ENCODE measurements at places on chromosomes 13 and 19.
A peak's percentile ranks its signal among the peaks of the same experiment; 100 is the strongest.

GRCh38 chr13:29483211-29483610 lies 112.3 kb downstream of the SLC7A1 start:
- DNase-seq, result no peak

DNA sequence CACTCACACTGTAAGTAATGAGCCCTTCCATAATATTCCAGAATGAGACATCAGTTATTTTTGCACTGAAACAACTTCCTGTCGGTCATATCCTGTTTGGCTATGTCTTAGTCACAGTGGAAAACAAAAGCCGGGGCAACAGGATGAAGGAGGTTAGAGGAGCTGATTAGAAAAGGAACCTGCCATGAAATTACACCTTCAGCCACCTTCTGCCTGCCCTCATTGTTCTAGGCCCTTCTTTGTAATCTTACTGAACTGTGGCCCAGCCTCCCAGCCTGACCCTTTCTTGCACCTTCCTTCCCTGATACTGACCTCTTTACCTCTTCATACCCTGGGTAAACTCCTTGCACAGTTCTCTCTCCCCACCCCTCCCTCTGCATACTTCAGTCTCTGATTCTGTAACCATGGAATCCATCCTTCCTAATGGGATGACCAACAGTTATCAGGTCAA lies 67.3 kb downstream of the DOCK9 start:
- peak; percentile 26 for DNase-seq

GRCh38 chr19:18633321-18633720 lies 3.5 kb upstream of the KLHL26 start:
- no peak for DNase-seq

DNA sequence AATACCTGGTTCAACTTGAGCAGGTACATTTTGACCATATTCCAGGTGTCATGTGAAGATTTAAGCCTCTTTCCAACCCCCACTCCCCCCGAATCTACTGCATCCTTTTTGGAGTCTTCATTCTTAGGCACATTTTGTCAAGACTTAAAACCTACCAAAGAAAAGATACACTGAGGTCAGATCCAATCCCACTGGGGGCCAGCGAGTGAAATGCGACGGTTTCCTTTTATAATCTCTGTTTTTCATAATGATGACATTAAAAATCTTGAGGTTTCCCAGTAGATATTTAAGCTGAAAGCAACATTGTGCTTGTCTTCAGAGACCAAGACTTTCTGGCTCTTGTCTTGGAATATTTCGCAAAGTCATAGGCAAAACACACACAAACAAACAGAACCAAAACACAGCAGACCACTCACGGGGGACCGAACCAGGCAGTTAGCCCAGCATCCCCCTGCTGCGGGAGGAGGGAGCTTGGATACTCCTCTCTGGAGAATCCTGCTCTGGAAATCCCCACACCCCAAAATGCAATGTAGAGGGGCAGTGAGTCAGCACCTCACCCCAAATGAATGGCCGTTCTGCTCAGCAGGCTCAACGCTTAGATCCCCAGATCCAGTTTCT lies 506 bp upstream of the GAS6 start:
- no peak for DNase-seq

- no peak for DNase-seq
These were observed 18.4 kb downstream of the TEX29 start for GRCh38 chr13:111338841-111339240.

DNA sequence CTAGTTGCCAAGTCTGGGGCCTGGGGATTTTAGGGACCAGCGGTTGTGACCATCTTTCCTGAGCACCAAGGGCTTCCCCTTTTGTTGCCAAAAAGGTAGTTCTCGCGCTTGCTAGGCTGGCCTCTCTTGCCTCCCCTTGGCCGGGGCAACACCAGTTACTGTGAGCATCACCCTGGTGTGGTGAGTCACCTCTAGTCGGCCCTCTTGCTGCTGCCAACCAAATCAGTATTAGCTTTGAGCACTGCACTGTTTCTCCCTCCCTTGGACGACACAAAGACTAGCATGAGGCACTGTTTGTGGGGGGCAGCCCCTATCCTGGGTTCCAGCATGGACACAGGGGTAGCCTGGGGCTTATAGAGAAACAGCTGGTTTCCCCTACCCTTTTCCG lies 6.9 kb downstream of the SYDE1 start:
- no peak for DNase-seq

GRCh38 chr19:13817018-13817614 lies 21.9 kb downstream of the ZSWIM4 start:
- no peak for DNase-seq

DNA sequence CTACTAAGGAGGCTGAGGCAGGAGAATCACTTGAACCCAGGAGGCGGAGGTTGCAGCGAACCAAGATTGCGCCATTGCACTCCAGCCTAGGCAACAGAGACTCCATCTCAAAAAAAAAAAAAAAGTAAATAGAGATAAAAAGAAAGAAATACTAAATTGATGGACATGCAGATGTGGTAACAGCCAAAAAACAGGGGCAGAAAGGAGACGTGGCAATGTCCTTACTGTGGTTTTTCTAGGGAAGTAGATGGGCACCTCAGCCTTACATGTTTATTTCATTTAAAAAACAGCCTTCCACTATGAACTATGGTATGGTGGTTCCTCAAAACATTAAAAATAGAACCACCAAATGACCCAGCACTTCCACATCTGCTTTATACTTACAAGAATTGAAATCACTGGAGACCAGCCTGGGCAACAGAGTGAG lies 6.5 kb upstream of the EIF3G start:
- DNase-seq, result no peak

DNA sequence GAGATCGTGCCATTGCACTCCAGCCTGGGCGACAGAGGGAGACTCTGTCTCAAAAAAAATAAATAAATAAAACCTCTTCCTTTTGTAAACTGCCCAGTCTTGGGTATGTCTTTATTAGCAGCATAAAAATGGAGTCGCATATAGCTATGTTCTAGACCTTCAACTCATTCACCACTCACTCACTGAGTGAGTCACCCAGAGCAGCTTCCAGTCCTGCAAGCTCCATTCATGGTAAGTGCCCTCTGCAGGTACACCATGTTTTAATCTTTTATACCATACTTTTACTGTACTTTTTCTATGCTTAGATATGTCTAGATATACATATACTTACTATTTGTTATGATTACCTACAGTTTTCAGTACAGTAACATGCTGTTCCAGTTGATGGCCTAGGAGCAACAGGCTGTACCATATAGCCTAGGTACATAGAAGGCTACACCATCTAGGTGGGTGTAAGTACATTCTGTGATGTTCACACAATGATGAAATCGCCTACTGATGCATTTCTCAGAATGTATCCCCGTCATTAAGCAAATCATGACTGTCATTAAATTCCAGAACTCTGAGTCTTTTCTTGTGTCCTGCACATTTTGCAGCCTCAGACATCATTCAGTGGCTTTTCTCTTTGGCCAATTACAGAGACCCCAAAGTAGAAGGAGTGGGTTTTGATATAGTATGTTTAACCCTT lies 13.7 kb upstream of the FARP1 start:
- no peak for DNase-seq

DNA sequence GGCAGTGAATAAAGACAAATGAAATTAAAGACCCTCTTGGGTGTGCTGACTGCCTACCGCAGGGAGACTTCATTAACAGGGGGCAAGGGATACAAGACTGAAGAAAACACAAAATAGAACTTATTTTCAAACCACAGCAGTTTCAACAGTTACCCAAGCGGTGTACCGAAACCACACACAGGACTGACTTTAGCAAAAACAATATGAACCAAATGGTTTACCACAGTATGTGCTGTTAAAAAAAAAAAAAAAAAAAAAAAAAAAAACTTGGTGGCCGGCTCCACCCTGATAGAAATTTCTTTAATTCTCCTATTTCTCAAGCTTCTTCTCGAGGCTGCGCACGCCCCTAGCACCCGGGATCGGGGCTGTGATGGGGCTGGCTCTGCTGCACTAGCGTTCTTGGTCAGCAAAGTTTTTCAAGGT lies 42.6 kb downstream of the KLF2 start:
- peak; percentile 80 for DNase-seq

- DNase-seq, result no peak
These were observed 26.9 kb downstream of the CDK8 start for GRCh38 chr13:26280822-26281221.

DNA sequence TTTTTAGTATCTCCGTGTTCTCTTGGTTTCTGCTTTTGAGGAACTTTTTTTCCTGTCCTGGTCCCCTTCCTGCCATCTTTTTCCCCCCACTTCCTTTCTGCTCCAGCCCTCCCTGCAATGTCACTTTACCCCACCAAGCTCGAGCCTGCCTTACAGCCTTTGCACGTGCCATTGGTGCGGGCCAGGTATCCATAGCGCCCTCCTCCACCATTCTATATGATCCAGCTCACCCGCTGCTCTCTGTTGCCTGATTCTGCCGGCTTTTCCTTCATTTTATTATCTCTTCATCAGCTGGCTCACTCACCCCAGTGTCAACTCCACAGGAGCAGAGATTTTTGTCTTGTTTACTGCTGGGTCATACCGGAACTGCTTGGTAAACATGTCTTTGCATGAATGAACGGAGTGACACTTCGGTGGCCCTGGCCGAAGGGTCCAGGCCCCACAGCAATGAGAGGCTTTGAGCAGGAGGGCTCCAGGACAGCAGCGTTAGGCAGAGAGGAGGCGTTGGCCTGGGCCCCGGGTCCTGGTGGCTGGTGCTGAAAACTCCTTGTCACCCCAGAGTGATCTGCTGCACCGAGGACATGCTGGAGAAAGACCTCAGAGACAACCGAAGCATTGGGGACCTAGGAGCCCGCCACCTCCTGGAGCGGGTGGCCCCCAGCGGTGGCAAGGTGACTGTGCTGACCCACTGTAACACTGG lies 1.2 kb downstream of the MRI1 start:
- DNase-seq, result no peak

DNA sequence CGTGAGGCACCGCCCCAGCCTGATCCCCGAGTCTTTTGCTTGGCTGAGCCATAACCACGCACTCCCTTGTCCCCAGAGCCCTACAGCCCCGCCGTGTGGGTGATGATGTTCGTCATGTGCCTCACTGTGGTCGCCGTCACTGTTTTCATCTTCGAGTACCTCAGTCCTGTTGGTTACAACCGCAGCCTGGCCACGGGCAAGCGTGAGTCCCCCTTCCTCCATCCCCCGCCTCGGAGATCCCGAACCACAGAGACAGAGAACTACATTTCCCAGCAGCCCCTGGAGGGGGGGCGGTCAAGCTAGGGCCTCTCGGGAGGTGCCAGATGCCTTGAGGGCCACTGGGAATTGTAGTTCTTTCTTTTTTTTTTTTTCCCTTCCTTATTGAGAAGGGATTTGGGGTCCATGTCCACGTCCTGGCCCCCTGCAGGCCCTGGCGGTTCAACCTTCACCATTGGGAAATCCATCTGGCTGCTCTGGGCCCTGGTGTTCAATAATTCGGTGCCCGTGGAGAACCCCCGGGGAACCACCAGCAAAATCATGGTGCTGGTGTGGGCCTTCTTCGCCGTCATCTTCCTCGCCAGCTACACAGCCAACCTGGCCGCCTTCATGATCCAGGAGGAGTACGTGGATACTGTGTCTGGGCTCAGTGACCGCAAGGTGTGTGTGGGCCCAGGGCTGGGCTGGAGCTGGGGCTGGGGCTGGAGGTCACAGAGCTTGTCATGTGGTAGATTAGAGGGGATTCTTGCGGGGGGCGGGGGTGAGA lies 25.9 kb downstream of the GRIN2D start:
- peak; percentile 72 for DNase-seq

DNA sequence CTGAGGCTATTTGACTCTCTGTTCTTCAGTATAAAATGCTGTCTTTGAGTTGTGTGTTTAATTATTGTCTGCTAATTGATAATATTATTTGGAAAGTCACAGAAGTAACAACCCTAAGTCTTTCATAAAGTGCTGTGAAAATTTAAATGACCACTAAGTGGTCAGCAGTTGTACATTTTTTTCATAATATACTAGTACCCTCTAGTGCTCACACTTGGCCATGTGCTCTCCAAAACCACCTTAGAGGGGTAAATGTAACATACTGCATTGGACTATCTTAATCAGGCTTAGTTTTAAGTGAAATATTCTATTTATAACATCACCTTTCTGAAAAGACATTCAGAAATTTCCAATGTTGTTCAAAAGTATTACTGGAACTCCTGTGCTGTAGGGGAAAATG lies 745.3 kb downstream of the GPC5 start:
- no peak for DNase-seq

GRCh38 chr13:97225533-97225932 lies 3.4 kb downstream of the MBNL2 start:
- peak; percentile 19 for DNase-seq

- no peak for DNase-seq
These were observed 99.2 kb downstream of the ABCC4 start for GRCh38 chr13:95201814-95202651.

DNA sequence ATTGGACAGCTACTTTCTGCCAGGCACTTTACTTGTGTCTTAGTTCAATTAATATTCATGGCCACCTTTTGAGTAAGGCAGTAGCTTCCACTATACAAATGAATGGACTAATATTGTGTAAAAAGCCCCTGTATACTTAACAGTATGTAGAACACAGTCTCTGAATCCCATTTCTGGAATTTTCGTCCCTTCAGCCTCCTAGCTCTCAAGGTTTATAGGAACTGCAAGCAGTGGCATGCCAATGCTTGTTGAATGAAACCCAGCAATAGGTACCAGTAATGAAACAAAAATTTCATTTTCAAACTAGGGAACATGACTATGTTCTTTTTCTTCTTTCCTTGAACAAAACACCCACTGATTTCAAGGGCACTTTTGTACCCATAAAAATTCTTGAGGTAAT lies 361.6 kb downstream of the TDRD3 start:
- DNase-seq, result no peak

DNA sequence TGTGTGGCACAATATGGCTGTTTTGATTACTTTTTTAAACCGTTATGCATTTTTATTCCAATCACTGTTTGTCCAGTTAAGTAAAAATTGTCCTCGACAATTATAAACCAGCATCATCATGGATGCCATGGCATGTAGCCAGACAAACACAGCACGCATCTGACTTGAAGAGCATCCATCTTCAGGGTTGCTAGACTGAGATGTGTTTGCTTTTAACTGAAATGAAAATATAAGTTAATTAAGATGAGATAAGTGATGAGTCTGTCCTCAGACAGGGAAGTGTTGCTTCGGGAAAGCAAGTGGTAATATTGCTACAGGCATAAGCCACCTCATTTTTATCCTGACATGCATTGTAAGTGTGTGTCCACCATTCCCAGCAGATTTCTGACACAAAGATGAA lies 92.8 kb upstream of the TPP2 start:
- no peak for DNase-seq

GRCh38 chr13:99045396-99045795 lies 67.5 kb upstream of the DOCK9 start:
- DNase-seq, result no peak

DNA sequence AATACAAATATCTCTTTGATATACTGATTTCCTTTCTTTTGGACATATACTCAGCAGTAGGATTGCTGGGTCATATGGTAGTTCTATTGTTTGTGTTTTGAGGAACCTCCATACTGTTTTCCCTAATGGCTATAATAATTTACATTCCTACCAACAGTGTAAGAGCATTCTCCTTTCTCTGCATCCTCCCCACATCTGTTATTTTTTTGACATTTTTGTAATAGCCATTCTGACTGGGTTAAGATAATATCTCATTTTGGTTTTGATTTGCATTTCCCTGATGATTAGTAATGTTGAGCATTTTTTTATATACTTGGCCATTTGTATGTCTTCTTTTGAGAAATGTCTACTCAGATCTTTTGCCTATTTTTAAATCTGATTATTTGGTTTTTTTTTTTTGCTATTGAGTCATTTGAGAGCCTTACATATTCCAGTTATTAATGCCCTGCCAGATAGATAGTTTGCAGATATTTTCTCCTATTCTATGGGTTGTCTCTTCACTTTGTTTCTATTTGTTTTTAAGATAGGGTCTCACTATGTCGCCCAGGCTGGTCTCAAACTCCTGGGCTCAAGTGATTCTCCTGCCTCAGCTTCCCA lies 95.7 kb downstream of the FNDC3A start:
- DNase-seq, result no peak

GRCh38 chr13:57666131-57666953 lies 34.8 kb downstream of the PCDH17 start:
- no peak for DNase-seq
